SK-MEL-5 (cell line): ENCODE measurements at places on chromosomes 5 and 9. TPM values are rescaled to one million over a fixed set of nuclear protein-coding genes. Genes with fewer than 3 reads are reported as not detected.

DNA sequence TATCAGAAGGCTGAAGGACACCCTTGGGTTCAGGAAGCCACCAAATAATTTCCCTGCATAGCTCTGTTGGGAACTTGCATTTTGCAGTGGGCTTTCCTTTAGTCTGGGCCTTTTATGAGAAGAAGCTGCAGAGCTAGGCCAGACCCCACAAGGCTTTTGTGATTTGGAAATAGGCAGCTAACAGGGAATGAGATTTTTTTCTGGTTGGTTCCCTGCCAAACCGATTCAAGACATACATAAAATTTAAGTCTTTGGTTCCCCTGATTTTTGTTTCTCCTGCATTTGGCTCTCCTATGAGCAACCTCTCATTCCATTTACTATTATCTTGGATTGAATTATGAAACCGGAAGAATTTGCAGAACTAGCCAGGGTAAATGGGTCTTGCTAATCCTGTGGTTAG lies 81.5 kb upstream of the PTCH1 start:
- DNase-seq = no peak

DNA sequence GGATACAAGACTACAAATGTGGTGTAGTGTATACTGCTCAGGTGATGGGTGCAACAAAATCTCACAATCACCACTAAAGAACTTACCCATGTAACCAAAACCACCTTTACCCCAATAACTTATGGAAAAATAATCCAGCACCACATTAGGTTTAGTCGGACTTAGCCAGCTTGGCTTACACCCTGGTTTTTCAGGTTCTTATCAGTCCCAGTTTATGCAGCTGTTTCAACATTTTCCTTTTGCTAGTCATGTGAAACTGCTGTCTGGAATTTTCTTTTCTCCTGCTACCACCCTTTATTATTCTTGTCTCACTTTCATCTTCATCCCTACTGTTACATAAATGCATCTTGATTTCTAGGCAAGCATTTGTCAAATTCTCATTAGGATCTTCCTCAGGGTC lies 51.5 kb downstream of the STK32A start:
- DNase-seq = no peak

DNA sequence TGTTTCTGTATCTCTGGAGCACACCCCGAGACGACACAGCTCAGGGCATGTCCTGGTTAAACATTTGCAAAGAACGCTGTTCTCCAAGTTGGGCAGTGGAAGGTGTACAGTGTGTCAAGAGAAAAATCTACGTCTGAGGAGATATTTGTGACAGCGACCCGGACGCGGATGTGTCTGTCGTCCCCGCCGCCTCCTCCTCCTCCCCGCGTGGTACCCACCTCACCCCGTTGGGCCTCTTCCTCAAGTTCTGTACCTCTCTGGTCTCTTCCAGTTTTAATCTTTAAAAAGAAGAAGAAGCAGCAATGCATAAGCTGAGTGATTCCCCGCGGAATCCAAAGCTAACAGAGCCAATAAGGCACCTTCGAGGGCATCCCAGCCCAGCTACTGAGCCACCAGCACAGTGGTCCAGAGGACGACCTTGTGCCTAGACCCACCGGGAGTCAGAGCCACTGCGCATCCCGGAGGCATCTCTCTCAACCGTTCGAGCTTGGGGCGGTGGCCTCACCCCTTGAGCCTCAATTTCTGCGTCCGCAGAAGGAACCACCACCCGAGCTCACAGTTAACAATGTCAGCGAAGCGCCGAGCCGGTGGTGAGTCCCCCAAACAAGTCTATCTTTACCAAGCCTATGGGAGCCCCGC lies 467 bp downstream of the C9orf78 start:
- no peak for DNase-seq

DNA sequence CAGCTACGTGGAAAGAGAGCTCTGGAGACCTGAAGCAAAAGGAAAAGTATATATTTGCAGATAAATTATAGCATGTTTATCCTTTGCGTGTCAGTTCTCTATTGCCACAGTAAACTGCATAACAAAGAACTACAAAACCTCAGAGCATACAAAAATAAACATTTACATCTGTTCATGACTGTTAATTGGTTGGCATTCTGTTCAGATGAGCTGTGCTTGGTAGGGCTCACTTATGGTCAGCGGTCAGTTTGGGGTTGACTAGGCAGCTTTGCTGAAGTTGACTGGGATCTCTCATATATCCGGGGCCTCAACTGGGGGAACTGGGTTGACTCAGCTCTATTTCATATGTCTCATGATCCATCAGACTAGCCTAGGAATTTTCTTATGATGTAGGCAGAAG lies 257.7 kb downstream of the TLE1 start:
- peak; percentile 5 for DNase-seq

DNA sequence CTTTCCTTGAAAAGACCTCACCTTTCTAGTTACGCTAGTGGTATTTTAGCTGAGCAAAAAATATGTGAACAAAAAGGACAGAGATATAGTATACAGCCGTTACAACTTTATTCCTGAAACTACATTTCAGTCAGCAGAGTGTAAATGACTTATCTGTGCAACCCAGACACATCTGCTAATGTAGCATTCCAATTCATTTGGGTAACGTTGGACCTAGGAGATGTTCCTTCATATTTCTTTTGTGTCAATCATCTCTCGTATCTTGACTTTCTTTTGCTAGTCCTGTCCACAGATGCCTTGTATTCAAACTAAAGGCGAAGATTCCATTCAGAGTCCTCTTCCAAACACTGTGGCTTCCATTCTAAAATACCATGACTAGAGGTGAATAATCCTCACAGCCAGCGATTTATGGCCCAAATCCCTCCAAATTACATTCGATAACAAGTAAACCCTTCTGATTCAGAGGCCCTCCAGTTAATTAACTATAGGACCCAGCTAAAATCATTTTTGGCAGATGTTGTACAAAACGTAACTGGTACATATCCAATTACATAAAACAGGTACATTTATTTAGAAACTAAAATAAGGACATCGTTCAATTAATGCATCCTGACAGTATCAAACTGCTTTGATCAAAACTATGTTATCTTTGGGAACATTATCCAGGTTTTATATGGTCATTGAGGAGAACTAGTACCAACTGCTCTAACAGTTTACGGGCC lies 155.7 kb downstream of the DROSHA start:
- no peak for DNase-seq

GRCh38 chr5:21802869-21803490 lies 1050.2 kb downstream of the CDH12 start:
- peak; percentile 69 for DNase-seq

DNA sequence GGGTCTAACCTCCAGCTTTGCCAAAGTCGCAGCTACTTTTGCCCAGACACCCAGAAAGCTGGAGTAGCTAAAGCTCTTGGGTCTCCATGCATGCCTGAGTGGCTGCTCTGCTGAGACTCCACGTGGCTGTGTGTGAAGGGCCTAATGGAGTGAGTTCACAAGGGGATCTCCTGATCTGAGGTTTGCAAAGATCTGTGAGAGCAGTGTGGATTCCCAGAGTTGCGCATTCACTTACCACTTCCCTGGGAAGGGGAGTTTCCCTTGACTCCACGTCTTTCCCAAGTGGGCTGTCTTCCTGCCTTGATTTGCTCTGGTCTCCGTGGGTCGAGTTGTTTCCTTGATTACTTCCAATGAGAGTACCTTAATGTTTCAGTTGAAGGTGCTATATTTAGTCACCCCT lies 17.6 kb upstream of the CDKN2B start:
- DNase-seq = no peak

- peak; percentile 74 for DNase-seq
Observed at GRCh38 chr5:18305288-18305924, 671.1 kb downstream of the TAF11L14 start.

DNA sequence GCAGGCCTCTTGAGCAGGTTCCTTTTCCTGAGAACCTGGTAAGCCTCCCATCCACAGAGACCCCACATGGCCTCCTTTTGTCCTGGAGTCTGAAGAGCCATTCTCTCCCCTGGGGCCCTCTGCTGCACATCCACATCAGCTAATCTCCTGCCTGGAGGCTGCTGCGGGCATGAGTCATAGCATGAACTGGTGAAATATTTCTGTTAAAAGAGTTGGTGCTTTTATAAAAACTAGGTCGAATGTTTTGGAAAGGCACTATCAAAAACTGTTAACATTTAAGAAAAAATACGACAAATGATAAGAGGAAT lies 399.4 kb downstream of the CTNND2 start:
- DNase-seq = peak; percentile 28

- no peak for DNase-seq
Observed at GRCh38 chr9:124254261-124254682, 3.5 kb upstream of the NEK6 start.

The DBH gene
- total RNA-seq = not detected in 2 replicates

The HCN1 gene
- 1.2 and 1.4 TPM in 2 replicates for total RNA-seq

The GLRX gene
- total RNA-seq = 8.1 and 10.8 TPM in 2 replicates
